ENCODE measurements at places on chromosomes 7 and 10. TPM values are rescaled to one million over a fixed set of nuclear protein-coding genes. Genes with fewer than 3 reads are reported as not detected.

The OGA gene
- 271 TPM for total RNA-seq

The FZD8 gene
- 0.22 TPM for total RNA-seq

The ASZ1 gene
- total RNA-seq, result not detected

The SPDYE6 gene
- total RNA-seq, result not detected

The AKR1D1 gene
- total RNA-seq, result not detected

The CAMK2B gene
- 0.17 TPM for total RNA-seq

The EEF1AKMT2 gene
- total RNA-seq, result 16.5 TPM

The GDF2 gene
- total RNA-seq, result not detected

The EPHB4 gene
- 4.1 TPM for total RNA-seq

The PRTFDC1 gene
- not detected for total RNA-seq

The SFTPA2 gene
- not detected for total RNA-seq

Measured in activated B cell treated with CpG ODN at 0.5 μM for 24 hours (primary cell).